ENCODE measurements at places on chromosomes 4 and X. TPM values are rescaled to one million over a fixed set of nuclear protein-coding genes. Genes with fewer than 3 reads are reported as not detected.

- no peak for DNase-seq
Observed at GRCh38 chr4:10051517-10052135, 30.3 kb upstream of the SLC2A9 start.

DNA sequence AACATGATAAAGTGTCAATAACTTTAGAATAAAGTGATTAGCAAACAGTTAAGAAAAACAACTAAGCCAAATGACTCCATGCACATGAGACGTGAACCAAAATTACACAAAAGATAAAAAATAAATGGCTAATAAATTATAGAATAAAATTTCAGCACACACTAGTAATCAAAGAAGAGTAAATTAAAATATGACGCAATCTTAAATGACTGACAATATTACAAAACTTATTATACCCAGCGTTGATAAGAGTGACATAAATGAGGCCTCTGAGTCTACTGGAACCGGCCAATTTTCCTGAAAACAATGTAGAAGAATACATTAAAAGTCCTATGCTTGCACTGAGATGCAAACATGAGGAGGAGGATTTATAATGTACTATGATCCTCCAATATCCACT lies 187.4 kb downstream of the DHX15 start:
- no peak for DNase-seq

GRCh38 chr4:16827045-16827444 lies 71.4 kb downstream of the LDB2 start:
- no peak for DNase-seq

GRCh38 chrX:16002185-16002584 lies 121.2 kb upstream of the GRPR start:
- DNase-seq: no peak

DNA sequence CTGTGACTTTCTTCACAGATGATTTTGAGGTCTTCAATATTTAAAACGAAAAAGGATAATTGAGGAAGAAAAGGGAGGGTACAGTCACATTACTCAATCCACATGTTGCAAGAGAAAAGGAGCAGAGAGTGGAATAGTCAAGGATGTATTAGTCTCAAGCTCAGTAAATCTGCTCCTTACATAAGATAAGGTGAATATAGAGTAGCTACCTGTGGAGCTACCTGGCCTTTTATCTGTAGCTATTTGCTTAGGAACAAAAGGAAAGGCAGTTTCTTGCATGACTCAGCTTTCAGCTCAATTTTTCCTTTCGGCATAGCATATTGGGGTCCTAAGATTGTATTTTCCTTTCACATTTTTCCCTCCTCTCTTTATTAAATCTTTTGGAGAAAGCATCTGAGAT lies 26.3 kb upstream of the ACTRT1 start:
- no peak for DNase-seq

Gene FHIP1A
- total RNA-seq: 1.3 TPM

- DNase-seq: peak; percentile 87
Observed at GRCh38 chr4:108991551-108992328, 228.9 kb upstream of the ETNPPL start.

DNA sequence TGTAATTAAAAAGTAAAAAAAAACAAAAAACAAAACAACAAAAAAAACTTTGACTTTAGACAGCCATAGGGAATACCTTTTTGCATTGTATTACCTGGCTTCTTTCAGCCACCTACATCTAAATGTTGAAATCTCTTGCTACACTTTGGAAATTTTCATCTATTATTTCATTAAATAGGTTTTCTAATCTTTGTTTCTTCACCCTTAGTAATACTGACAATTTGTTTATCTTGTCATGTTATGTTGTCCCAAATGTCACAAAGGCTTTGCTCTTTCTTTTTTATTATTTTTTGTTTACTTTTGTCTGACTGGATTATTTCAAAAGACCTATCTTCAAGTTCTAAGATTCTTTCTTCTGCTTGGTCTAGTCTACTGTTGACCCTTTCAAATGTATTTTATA lies 7.5 kb downstream of the PF4 start:
- no peak for DNase-seq

GRCh38 chr4:136342666-136343065 lies 1189.6 kb downstream of the PCDH18 start:
- DNase-seq: peak; percentile 21

- DNase-seq: no peak
Observed at GRCh38 chr4:151454513-151454912, 45.5 kb downstream of the FHIP1A start.

DNA sequence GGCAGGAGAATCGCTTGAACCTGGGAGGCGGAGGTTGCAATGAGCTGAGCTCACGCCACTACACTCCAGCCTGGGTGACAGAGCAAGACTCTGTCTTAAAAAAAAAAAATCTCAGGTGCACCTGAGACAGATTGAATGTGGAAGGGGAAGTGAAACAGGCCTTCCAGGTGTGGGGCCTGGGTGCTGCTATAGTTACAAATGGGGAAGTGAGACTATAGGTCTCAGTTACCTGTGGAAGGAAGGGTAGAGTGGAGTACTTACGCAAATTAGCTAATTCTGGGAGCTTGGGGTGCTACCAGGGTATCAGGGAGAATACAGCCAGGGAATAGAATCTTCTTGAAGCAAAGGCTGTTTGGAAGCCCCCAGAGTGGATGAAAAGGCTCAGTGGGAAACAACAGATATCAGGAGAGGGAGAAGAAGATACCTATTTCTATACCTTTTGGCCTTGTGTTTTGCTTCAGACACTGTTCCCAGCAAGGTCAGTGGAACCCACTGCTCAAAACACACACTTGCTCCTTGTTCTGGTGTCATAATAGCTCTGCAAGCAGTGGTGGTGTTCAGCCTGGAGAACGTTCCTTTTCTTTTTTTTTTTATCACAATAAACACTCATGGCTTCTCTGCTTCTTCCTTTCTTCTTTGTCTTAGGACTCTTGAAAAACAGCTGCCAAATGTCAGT lies 7.0 kb downstream of the CD38 start:
- no peak for DNase-seq

Gene FREM3
- not detected for total RNA-seq

Gene SLC4A4
- total RNA-seq: 1.8 TPM

Gene USP26
- not detected for total RNA-seq

- DNase-seq: no peak
Observed at GRCh38 chr4:44121210-44121609, 327.4 kb downstream of the KCTD8 start.

Gene HSFX3
- not detected for total RNA-seq

- no peak for DNase-seq
Observed at GRCh38 chr4:168511780-168512489, 15.1 kb downstream of the PALLD start.

- DNase-seq: no peak
Observed at GRCh38 chrX:9535101-9535500, 70.2 kb downstream of the TBL1X start.

GRCh38 chr4:3233391-3234071 lies 15.4 kb upstream of the MSANTD1 start:
- DNase-seq: no peak

- no peak for DNase-seq
Observed at GRCh38 chr4:56626963-56627362, 54.1 kb downstream of the HOPX start.

DNA sequence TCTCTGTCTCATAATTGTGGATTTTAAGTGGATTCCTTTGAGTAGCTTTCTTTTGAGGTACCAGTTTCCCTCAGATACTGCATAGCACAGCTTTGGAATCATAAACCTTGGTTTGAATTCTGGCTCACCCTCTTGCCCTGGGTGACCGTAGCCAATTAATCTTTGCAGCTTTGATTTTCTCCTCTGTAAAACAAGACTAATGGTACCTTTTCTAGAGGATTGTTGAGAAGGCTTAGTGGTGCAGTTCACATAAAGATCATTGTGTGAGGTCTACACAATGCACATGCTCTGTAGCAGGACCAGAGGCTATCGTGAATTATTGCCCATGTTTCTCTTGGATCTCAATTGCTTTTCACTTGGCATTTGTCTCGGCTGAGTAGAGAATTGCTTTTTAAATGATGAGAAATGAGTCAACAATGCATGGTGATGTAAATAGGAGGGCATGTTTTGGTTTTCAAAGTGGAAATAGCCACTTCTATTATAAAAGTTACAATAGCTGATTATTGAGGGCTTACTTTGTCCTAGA lies 47.9 kb downstream of the TMEM131L start:
- DNase-seq: peak; percentile 62

DNA sequence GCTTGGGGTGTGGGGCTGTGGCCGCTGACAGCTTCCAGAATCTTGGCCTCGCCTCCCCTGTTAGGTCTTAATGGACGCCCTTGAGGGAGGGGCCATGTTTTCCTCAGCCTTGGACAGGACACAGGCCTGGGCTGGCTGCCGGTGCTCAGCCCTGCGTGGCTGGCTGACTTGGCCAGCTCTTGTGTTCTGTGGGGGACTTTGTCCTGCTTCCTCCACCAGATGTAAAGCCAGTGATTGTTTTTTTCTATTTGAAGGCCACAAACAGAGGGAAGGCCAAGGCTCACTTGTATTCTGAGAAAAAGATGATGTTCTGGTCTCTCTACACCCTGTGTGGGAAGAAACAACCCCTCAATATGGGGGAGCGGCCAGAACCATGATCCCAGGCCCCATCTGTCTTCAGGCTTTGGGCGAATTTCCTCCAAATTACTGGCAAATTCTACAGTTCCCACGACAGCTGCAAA lies 71.3 kb downstream of the HTRA3 start:
- DNase-seq: peak; percentile 56

- DNase-seq: no peak
Observed at GRCh38 chr4:78169728-78170127, 112.6 kb downstream of the FRAS1 start.

Gene MAMLD1
- total RNA-seq: 4.8 TPM

- DNase-seq: no peak
Observed at GRCh38 chrX:74578137-74578536, 36.3 kb downstream of the RLIM start.

Gene TSR2
- total RNA-seq: 20.1 TPM

GRCh38 chr4:160546201-160546600 lies 1443.3 kb downstream of the RAPGEF2 start:
- DNase-seq: no peak

DNA sequence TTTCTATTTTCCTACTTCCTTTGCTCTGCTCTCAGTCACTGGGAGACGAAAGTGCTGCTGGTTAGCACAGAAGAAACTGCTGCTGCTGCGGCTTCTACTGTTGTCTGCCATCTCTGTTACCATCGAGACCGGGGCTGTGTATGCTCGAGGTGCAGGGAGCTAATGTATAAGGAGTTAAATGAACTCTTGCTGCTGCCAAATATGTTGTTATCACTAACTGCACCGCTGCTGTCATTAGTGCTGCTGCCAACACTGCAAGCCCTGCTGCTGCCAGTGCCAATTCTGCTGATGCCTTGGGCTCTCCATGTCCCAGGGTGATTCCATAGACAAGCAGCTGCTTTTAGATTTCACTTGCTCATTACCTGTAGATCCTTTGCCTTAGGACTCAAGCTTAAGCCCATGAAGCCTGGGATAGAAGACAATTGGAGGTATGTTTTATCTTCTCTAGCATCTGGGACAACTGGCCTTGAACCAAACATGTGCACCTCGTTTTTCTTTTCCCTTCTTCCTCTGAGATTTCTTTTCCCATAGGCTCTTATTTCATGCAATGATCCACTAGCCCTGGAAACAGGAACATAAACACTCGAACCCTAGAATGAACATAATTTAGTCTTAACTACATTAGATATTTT lies 107.8 kb downstream of the CCSER1 start:
- DNase-seq: no peak

GRCh38 chrX:1476682-1477081 lies 24.0 kb upstream of the ASMTL start:
- no peak for DNase-seq

Gene CXorf49B
- total RNA-seq: not detected

Gene PRR32
- not detected for total RNA-seq

- DNase-seq: no peak
Observed at GRCh38 chr4:43379016-43379415, 486.5 kb downstream of the GRXCR1 start.

GRCh38 chrX:96752781-96753180 lies 68.1 kb downstream of the DIAPH2 start:
- no peak for DNase-seq

Gene UGT8
- total RNA-seq: 0.13 TPM

GRCh38 chr4:7811536-7812191 lies 128.0 kb downstream of the AFAP1 start:
- peak; percentile 94 for DNase-seq

Gene MTCP1
- 7.2 TPM for total RNA-seq
